ENCODE measurements at places on chromosomes 16 and 17.

GRCh38 chr17:72182371-72182873 is 61.6 kb downstream of the SOX9 start:
- no peak for DNase-seq

GRCh38 chr16:15811481-15812400 is 45.1 kb downstream of the MYH11 start:
- DNase-seq: peak; percentile 76

DNA sequence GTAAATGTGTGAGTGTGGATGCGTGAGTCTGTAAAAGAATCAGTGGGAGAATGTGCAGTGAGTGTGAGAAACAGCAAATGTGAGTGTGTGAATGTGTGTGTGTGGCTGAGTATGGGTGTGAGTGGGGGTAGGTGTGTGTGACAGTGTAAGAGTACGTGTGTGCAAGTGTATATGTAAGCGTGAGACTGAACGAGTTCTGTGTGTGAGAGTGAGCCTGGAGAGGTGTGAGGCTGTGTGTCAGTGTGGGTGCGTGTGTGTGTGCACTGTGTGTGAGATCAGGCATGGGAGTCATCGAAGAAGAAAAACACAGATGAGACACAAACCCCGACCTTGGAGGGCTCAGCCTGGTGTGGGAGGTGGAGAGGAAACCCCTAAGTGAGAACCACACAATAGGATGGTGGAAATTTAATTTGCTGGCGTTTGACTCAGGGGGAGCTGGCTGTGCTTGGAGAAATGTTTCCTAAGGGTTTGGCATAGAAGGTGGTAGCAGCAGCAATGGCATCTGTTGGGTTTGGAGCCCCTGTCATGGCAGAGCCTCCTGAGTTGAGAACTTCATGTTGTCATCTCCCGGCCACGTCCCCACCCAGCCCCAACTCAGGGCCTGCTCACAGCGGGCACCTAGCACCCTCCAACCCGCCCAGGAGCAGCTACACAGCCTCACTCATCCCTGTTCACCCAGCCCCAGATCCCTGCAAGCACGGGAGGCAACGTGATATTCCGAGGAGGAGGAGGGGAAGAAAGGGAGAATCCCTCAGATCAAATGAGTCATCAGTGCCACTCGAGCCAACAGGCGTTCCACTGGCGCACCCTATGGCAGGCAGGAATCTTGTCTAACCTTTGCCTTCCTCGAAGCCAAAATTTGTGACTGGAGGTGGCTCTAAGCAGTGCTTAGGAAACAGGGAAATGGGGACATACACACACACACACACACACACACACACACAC is 14.3 kb upstream of the NUBP1 start:
- peak; percentile 28 for DNase-seq

GRCh38 chr17:41496803-41497484 is 7.2 kb upstream of the KRT36 start:
- DNase-seq: peak; percentile 77

DNA sequence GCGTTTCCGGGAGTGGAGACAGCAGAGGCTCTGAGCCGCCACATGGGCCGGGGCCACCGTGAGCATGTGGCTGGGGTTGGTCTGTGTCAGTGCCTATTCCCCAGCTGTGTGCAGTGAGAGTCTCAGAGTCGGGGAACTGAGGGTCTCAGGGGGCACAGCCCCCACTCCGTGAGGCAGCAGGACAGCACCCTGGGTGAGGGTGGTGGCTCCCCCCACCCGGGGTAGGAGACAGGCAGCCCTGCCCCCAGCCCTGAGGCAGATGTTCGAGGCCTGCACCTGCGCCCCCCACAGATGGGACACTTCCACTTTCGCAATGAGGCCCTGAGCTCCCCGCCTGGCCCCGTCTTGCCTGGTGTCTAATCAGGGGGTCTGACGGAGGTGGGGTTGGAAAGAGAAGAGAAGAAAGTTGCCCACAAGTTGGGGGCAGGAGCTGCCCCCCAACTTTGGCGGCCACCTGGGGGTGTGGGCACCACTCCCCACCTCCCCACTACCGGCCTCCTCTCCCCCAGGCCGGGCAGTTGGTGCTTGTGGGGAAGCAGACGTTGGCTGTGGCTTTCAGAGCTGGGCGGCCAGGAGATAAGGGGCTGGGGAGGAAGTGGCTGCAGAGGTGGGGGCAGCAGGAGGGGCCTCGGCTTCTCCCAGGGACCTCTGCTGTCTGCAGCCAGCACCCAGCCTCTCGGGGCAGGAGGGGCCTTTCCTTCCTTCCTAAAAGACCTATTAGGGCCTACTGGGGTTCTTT is 1.8 kb upstream of the CBFA2T3 start:
- DNase-seq: no peak

DNA sequence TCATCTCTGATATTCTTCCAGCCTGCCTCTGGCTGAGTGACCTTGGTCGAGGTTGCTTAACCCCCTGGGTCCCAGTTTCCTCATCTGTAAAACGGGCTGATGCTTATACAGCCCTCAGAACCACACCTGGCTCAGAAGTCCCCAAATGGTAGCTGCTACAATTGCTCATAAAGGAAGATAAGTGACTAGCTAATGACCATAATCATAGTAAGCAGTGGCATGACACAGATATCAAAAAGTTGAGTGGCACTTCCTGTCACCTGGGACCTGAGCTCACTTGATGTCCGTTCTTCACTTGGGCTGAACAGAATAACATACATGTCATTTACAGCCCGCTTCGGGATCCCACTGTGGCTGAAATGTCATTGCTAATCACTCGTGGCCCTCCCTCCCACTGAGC is 1.8 kb downstream of the MGRN1 start:
- DNase-seq: no peak
